Naive thymus-derived CD4-positive, alpha-beta T cell (primary cell): ENCODE measurements at places on chromosomes 7 and 10. TPM values are rescaled to one million over a fixed set of nuclear protein-coding genes. Genes with fewer than 3 reads are reported as not detected.

DNA sequence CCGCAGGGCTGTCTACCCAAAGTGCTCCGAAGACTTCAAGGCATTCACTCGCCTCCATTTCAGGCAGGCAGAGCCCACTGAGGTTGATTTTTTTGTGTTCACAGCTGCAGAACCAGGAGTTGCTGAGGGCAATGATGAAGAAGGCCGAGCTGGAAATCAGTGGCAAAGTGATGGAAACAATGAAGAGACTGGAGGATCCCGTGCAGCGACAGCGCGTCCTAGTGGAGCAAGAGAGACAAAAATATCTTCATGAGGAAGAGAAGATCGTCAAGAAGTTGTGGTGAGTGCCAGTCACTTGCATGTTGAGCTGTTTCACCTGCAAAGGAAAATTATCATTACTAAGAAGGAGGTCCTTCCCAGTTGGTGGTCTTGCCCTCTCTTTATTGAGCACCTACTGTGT, 210.5 kb downstream of the ARHGAP21 start:
- no peak for DNase-seq

DNA sequence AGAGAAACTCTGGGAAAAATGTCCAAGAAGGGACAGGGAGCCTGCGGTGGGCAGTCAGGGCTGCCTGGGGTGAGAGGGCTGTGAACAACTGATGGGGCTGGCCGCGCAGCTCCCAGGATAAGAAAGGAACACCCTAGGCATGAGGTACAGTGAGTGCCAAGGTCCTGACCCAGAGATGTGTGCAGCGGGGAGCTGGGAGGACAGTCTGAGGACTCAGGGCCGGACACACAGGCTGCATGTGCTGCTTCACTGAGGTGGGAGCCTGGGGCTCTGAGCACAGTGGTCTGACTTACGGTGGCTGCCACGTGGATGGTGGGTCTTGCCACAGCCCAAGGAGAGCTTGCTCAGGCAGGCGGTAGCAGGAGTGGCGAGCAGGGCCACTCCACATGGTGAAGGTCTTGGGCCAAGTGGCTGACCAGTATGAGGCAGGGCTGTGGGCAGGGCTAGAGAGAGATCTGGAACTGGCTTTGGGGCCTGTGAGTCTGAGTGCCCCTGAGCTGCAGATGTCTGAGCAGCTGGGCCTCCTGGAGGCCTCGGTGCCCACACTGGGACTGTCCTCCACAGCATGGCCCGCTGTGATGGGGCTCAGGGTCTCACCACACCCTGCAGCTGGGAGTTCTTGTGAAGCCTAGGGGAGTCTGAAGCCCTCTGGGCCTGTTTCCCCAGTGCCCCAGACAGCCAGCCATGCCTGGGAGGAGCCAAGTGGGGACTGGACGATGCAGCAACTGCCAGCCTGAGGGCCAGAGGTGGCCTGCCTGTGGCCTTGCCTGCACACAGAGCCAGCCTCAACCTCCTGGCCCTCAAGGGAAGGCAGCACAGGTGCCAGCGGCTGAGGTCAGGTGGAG, 60.3 kb downstream of the RASGEF1A start:
- no peak for DNase-seq

GRCh38 chr10:48695636-48696534, 11.2 kb downstream of the WDFY4 start:
- DNase-seq, result no peak

- DNase-seq, result no peak
Measured at GRCh38 chr7:83475420-83475819, 173.5 kb downstream of the SEMA3E start.

DNA sequence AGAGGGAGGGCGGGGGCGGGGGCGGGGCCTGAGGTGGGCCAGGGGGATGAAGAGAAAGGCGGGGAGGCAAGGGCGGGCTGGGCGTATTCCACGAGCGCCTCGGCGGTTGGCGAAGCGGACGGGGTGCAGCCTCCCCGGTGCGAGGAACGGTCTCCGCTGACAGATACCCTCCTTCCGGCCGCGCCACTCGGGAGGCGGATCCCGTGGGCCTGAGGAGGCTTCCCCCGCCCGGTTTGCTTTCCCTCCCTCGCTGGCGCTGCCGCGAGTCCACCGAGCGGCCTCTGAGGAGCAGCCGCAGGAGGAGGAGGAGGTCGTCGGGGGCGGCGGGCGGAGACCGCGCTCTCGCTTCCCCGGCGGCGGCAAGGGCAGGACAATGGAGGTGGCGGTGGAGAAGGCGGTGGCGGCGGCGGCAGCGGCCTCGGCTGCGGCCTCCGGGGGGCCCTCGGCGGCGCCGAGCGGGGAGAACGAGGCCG, at the start of gene TRIM24:
Gene TRIM24 (plus strand): TSS at position 84 of the 473 bp plus-strand sequence. CDS start 290 bp downstream, at position 374.
- DNase-seq, result no peak

- DNase-seq, result no peak
Measured at GRCh38 chr10:25285809-25286208, 111.0 kb downstream of the GPR158 start.

DNA sequence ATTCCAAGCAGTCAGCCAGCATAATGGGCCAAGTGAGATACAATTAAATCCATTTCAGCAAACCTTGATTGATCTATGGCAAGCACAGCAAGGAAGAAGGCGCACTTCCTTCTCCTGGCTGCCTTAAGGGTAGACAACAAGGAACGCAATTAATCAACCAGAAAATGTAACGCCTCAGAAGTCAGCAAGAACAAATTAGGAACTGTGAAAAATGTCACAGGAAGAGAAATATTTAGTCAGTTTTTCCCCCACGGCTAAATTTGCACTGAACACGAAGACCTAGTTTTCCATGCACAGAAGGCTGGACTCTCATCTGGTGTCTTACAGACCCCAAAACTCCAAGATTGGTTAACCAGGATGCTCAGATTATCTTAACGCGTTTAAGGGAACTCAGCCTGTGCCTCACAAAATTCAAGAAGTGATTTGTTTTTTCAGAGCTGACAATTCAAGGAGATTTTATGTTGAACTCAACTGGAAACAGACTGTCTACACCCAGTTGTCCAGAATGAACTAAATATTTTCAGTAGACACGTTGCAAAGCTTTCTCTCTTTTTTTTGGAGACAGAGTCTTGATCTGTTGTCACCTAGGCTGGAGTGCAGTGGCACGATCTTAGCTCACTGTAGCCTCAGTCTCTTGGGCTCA, 14.2 kb downstream of the SNX8 start:
- no peak for DNase-seq

DNA sequence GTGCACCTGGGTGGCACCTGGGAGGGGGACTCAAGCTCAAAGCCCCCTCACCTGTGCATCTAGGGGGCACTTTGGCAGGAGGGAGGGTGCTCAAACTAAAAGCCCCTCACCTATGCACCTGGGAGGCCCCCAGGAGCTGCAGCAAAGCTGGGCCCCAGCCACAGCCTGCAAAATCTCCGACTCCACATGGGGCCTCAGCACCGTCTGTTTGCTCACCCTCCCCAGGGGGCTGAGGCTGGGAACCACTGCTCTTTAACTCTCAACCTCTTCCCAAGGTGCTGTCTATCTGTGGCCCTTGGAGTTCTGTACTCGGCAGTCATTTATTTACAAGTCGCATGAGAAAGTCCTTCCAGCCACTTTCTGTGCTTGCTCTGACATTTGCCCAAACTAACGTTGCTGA, 458.4 kb downstream of the DNAJB6 start:
- DNase-seq, result no peak

GRCh38 chr10:47231414-47231813, 68.6 kb upstream of the GDF10 start:
- DNase-seq, result no peak

- no peak for DNase-seq
Measured at GRCh38 chr10:77500754-77501151, 136.9 kb downstream of the KCNMA1 start.

GRCh38 chr10:52678611-52679010, 94.0 kb downstream of the MBL2 start:
- no peak for DNase-seq

DNA sequence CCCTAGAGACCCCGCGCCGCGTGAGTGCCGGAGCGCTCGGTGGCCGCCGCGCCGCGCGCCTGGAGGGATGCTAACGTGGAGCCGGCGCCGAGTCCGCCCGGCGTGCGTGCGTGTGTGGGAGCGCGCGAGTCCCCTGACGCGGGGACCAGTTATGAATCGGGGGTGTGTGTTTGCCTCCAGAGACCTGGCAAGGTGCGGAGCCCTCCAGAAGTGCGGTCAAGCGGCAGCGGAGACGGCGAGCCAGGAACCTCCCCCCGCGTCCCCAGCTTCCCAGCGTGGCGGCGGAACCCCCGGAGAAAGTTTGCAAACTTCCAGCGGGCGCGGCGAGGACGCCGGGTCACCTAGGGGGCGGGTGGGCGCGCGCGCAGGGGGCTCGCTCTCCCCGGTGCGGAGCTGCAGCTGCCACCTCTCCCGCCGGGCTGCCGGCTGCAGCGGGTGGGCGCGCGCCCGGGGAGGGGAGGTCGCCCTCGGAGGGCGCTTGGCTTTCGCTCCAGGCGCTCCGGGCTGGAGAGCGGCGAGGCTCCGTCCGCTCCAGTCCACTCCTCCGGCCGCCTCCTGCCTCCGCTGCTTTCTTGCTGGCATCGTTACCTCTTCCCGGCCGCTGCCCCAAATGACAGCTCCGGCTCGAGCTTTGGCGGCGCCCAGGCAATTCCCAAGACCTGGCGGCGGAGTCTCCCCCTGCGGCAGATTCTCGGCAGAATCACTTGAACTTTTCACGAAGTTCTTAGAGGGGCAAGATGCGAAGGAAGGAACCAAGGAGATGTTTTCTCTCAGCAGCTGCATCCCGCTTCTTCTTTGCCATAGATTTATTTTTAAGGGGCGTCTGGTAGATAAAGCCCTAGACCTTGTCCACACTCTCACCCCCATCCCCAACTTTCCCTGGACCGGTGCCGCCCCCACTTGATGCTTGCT, 2.3 kb upstream of the CREB5 start:
- no peak for DNase-seq

- no peak for DNase-seq
Measured at GRCh38 chr10:86599041-86599440, 55.3 kb upstream of the OPN4 start.

DNA sequence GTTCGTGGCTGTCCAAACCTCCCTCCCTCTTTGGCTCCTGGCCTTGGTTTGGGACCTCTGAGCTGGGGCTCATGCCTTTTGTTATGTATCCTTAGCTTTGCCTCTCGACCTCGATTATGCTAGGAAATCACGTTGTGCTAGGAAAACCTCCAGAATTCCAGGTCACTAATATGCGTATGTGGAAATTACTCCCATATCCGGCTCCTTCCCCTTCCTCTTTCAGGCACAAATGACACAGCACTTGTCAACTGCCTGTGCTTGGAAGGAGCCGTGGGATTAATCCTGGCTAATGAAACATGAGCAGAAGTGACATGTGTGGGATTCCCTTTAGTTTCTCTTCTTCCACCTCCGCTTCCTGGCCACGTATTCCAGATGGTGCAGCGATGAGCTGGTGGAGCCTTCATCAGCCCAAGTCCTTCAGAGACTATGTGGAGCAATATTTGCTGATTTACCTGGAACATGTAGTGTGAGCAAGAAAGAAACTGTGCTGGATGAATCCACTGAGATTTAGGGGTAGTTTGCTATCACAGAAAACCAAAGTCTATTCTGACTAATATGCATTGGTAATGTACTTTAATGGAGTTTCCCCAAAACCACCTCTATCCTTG, 149.2 kb downstream of the REEP3 start:
- DNase-seq, result no peak

GRCh38 chr10:128875030-128875744, 591.9 kb upstream of the MGMT start:
- DNase-seq, result no peak

Gene TAC1
- not detected for polyA plus RNA-seq

Gene LRRC18
- not detected for polyA plus RNA-seq

Gene GRID2IP
- not detected for polyA plus RNA-seq

Gene MRLN
- polyA plus RNA-seq, result not detected

Gene RNLS
- 3.9 TPM for polyA plus RNA-seq

Gene MLXIPL
- polyA plus RNA-seq, result not detected

Gene AKR1D1
- polyA plus RNA-seq, result not detected

Gene LIPJ
- polyA plus RNA-seq, result not detected
